ENCODE measurements at places on chromosomes 16 and 17. TPM values are rescaled to one million over a fixed set of nuclear protein-coding genes. Genes with fewer than 3 reads are reported as not detected.
A peak's percentile ranks its signal among the peaks of the same experiment; 100 is the strongest.

DNA sequence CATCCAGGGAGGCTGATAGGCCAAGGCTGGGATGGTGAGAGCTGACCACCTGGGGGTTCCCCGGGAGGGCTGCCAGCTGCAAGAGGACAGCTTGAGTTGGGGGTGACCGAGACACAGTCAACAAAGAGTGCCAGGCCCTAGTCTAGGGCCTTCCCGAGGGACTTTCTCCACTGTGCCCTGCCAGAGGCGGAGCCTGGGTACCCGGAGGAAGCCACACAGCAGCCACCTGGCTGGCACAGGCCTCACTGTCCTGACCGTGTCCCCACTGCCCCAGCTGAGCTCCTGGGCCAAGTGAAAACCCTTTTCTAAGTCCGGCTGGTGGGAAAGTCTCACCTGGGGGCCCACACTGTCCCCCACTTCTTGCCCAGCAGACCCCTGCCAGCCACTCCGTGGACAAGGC is 71.9 kb upstream of the GSE1 start:
- no peaks in the 10 kb centered on the region for H3K36me3 ChIP-seq
- DNase-seq: no peak
- no peak overlapping the region for H3K27ac ChIP-seq
- H3K27me3 ChIP-seq: no peaks in the 10 kb centered on the region
- no peaks in the 10 kb centered on the region for H3K4me1 ChIP-seq
- no peak overlapping the region for H3K4me3 ChIP-seq

- H3K36me3 ChIP-seq: peaks cover 3% of the 10 kb centered on the region
- H3K27me3 ChIP-seq: peaks cover 82% of the 10 kb centered on the region
- peaks cover 21% of the 10 kb centered on the region for H3K4me1 ChIP-seq
- no peak overlapping the region for H3K27ac ChIP-seq
These were observed 3.1 kb downstream of the CBLN1 start for GRCh38 chr16:49278567-49278827.

- peaks cover 3% of the 10 kb centered on the region for H3K36me3 ChIP-seq
- peaks cover 5% of the 10 kb centered on the region for H3K4me1 ChIP-seq
- DNase-seq: no peak
- H3K4me3 ChIP-seq: no peak overlapping the region
These were observed 6.2 kb downstream of the BRCA1 start for GRCh38 chr17:43118679-43119615.

- DNase-seq: no peak
- H3K27ac ChIP-seq: peak overlapping the region; percentile 97
- peaks cover 98% of the 10 kb centered on the region for H3K4me1 ChIP-seq
- H3K4me3 ChIP-seq: peak overlapping the region; percentile 77
These were observed 11.1 kb downstream of the IL4R start for GRCh38 chr16:27324851-27325301.

- no peaks in the 10 kb centered on the region for H3K27me3 ChIP-seq
- no peak overlapping the region for H3K27ac ChIP-seq
- H3K4me1 ChIP-seq: peaks cover 22% of the 10 kb centered on the region
These were observed 4.1 kb downstream of the INPP5K start for GRCh38 chr17:1512351-1512750.

DNA sequence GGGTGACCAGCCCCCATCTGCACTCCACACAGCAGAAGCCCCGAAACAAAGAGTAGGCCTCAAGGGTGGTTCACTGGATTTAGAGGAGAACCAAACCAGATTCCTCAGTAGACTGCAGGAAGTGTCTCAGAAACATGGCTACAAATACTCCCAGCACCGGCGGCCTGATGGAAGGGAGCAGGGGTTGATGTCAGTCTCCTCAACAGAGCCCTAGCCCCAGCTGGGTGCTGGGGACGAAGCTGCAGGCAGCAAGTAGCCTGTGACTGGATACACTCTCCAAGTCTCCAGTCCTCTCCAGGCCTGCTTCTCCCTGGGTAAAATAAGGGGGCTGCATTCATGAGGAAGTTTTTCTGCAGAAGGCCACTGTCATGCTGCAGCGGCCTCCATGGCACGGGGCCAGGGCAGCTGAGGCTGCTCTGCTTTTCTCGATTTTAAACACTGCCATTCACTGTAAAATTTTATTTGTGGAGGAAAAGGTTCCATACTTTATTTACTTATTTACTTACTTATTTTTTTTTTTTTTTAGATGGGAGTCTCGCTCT is 36.7 kb upstream of the SREBF1 start:
- no peaks in the 10 kb centered on the region for H3K27me3 ChIP-seq
- DNase-seq: no peak
- H3K27ac ChIP-seq: no peak overlapping the region
- no peaks in the 10 kb centered on the region for H3K4me1 ChIP-seq

- H3K27me3 ChIP-seq: no peaks in the 10 kb centered on the region
- H3K4me1 ChIP-seq: no peaks in the 10 kb centered on the region
- DNase-seq: no peak
- no peak overlapping the region for H3K4me3 ChIP-seq
These were observed 267.2 kb upstream of the SALL1 start for GRCh38 chr16:51418258-51418657.

DNA sequence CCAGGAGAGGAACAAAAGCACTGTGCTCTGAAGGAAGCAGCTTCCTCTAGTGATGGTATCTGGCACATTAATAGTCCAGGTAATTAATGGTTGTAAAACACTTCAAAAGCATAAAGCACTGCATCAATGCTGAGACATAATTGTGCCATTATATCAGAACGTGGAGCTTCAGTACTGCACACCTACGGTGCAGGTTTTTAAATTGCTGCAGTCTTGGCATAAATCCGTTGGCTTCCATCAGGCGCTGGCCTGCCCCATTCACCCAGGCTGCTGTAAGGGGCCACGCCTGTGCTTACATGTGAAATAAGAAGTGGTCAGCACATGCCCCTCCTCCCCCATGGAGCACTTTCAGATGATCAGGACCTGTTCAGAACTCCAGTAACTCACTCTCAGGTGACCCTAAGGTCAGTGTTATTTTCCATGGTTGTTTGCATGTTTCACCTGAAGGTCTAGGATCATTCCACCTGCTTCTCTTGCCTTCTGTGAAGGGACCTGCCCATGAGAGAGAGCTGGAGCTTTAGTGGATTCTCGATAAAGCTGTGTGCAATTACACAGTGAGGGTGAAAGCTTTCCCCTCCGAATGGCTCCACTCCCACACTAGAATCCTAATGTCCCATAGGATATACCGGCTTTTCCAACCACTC is 345.3 kb downstream of the CA10 start:
- no peak overlapping the region for H3K27ac ChIP-seq
- no peaks in the 10 kb centered on the region for H3K36me3 ChIP-seq
- H3K27me3 ChIP-seq: peaks cover 15% of the 10 kb centered on the region
- no peak overlapping the region for H3K4me3 ChIP-seq
- no peaks in the 10 kb centered on the region for H3K4me1 ChIP-seq
- no peak for DNase-seq

GRCh38 chr17:77722366-77722765 is 236.1 kb upstream of the TNRC6C start:
- H3K4me1 ChIP-seq: no peaks in the 10 kb centered on the region
- peaks cover 16% of the 10 kb centered on the region for H3K27me3 ChIP-seq
- H3K4me3 ChIP-seq: no peak overlapping the region
- no peak overlapping the region for H3K27ac ChIP-seq
- no peak for DNase-seq

KRT28 gene
- total RNA-seq: not detected

KRTAP4-12 gene
- total RNA-seq: not detected

MC1R gene
- total RNA-seq: 15.2 TPM

BLMH gene
- total RNA-seq: 49.5 TPM
